Frontal cortex (tissue), 4 donors: ENCODE measurements at places on chromosomes 11 and 22.

DNA sequence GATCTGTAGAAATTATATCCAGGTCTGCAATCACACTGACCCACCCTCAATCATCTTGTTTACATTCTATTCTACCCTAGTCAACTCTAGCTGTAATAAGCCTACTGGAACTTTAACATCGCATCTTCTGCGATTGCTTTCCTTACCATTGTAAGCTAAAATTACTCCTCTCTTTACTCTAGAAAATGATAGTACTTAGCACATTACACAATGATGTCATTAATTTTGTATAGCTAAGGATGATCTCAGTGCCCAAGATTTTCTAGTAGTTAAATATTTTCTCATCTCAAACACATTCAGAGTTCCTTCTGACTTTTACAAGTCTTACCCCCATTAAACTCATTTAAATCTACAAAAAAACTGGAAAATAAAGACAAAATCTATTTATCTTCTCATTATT lies 39.6 kb upstream of the CTSC start:
- no peak for DNase-seq

DNA sequence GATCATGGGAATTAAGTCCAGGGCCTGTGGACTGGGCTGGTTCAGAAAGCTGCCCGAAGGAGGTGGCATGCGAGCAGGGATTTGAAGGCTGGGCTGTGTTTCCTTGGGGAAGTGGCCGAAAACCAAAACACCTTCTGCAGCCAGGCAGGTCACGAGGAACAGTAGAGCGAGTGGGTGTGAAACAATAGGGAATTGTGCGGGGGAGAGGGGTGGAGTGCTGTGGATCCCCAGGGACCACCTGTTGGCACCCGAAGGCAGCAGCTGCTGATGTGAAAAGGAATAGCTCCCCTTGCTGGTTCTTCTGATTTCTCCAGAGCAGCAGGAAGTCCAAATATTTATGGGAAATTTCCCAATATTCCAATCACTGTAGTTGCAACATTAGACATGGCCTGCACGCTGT lies 24.6 kb downstream of the TP53I11 start:
- DNase-seq, result no peak

GRCh38 chr11:44066732-44067141 lies 667 bp downstream of the ACCS start:
- peak; percentile 50 for DNase-seq

GRCh38 chr11:81825346-81825745 lies 908.3 kb downstream of the FAM181B start:
- DNase-seq, result no peak

GRCh38 chr11:122833846-122834464 lies 4.3 kb upstream of the CRTAM start:
- no peak for DNase-seq

GRCh38 chr22:37019309-37020191 lies at the start of the genes MPST and TST:
Gene MPST (plus strand): TSS chr22:37019742. CDS start chr22:37019837, 95 bp downstream.
Gene TST (minus strand): TSS chr22:37019447. CDS start chr22:37018732, 715 bp downstream.
- peak; percentile 93 for DNase-seq

DNA sequence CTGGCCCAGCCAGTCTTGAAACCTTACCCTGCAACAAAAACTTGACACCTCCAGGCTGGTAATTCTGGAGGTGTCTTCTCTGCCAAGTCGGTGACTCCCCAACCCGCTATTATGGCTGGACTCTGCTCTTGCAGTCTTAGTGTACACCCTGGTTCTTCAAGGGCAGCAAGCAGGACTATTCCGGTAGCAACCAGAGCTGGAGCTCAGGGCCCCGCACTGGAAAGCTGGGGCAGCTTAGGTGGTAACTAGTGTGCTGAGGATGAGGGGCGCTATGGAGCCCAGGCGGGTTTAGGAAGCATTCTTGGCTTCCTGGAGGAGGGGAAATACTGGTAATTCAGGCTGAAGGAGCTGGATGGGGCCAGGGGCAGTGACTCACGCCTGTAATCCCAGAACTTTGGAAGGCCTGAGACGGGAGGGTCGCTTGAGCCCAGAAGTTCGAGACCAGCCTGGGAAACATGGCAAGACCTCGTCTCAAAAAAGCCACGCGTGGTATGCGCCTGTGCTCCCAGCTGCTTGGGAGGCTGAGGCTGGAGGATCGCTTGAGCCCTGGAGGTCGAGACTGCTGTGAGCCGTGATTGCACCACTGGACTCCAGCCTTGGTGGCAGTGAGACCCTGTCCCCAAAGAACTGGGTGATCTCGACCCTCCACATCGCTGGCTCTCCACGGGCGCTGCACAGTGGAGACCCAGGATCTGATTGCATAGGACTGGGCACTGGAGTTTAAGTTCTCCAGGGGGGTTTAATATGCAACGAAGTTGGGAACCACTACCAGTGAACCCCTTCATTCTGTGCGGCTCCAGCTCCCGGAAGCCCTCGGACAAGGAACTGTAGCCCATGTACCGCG lies 10.6 kb upstream of the AIFM3 start:
- no peak for DNase-seq

DNA sequence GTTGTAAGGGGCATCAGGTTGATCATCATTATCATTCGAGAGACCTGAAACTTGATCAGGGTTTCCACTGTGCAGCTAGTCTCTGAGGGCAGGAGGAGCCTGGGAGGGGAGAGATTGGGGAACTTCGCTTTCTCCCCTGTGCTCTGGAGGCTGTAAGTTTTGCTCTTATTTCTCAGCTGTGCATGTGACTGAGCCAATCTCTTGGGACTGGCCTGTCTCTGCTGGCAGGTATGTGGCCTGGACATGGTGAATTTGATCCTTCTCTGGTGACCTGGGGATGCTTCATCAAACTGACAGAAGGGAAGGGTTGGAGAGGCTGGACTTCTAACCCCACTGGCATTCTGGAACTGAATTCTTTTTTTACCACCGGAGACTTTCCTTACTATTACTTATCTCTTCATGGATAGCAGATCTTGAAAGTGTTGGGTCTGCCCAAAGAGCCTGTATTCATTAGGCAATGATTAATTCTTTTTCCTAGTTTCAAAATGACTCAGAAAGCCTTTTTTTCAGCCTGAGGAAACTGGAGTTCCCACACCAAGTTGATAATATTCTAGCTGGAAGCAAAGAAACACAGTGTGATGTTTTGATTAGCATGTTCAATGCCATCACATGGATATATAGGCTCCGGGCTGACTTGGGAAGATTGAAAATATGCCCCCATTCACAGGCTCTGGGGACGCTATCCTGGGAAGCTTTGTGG lies 36.5 kb downstream of the TSPAN18 start:
- no peak for DNase-seq

DNA sequence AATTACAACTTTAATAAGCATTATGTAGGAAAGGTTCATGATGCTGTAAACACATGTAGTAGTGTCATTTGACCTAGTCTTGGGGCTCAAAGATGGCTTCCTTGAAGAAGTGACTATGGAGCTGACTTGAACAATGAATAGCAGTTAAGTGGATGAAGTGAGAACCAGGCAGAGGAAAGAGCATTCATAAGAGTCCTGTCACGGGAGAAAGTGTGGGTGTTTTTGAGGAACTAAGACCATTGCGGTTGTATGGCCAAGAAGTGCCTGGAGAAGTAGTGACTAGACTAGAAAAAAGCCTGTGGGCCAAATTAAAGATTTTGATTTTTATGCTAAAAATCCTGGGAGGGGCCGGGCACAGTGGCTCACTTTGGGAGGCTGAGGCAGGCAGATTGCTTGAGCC lies 7.2 kb upstream of the IL18BP start:
- no peak for DNase-seq

DNA sequence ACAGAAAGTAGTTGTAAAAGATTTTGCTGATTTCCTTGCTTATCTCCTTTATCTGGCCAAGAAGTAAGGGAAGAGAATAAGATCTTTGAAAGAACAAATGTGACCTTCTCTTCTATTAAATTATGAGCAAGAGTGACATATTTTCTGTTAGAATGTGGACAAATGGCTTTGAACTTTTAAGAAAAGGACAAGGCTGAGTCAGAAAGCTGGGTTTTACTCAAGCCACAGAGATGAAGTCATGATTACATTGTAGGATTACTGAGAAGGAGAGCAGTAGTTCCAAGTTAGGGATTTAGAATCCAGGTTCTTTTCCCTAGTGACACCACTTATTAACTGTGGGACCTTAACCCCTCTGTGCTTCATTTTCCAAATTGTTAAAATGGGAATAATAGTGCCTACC lies 13.5 kb downstream of the CCDC90B start:
- DNase-seq, result no peak

DNA sequence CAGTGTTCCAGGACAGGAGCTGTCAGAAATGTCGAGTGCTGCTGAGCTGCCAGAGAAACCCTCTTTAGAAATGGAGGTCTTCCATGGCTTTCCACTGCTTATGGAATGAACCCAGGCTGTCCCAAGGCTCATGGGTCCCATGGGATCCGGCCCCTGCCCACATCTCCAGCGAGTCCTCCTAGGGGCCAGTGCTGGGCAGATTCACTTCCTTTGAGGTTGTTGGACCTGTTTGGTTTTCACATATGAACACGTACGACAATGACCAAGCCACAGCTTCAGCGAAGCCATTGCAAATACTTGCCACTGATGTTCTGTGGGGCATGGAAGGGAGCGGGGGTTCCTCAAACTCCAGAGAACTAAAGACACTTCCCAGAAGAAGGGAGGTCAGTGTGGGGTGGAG lies 483.3 kb downstream of the TBC1D22A start:
- no peak for DNase-seq

- peak; percentile 59 for DNase-seq
Observed at GRCh38 chr11:120912504-120912903, 111.4 kb upstream of the TBCEL start.

GRCh38 chr11:113876798-113877669 lies 1.7 kb upstream of the USP28 start:
- no peak for DNase-seq

DNA sequence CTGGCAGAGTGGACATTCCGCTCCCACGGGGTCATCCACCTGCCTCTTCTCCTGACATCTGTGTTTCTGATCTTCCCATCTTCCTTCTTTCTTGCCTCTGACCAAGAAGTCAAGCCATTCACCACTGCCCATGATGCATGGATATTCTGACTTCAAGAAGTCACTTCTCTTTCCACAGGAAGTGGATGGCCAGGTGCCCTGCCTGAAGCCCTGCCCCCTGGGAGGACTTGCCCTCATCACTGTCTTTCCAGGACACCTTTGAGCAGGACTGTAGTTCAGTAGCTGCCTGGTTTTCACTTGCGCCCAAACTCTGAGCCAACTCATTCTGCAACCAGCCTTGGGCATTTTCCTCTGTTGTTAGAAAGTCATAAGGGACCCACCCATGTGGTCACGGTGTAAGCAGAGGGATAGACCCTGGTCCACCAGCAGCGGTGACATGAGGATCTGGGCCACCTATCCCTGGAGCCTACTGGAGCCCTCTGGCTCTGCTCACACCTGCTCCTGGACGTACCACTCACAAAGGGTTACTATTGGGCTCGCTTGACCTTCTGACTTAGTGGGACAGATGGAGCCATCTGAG lies 6.9 kb downstream of the CYTH4 start:
- no peak for DNase-seq

DNA sequence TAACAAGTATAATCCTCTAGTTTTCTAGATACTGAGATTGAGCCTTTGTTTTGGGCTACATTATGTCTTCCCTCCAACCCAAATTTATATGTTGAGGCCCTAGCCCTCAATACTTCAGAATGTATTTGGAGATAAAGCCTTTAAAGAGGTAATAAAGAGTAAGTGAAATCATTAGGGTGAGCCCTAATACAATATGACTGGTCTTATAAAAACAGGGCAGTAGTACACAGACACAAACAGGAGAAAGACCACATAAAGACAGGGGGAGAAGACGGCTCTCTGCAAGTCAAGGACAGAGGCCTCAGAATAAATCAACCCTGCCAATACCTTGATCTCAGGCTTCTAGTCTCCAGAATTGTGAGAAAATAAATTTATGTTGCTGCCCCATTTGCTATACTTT lies 6.3 kb downstream of the OR10V1 start:
- DNase-seq, result no peak

GRCh38 chr11:34256150-34256549 lies 101.7 kb downstream of the ABTB2 start:
- no peak for DNase-seq

DNA sequence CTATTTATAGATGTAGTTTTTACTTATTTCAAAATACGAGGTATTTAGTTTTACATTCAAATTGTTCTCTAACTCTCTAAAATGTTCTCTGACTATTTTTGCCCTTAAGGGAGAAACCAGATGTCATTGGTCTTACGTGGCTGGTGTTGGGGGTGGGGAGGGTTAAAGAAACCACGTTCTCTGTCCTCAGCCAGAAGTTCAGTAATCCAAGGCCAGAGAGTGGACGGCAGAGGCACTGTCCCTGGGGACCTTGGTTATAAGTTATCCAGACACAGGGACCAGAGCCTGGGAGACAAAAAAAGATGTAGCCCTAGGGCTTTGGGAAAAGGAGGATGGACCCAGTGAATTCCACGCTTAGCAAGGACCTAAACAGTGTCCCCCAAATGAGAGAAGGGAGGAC lies 706 bp upstream of the OR51E1 start:
- DNase-seq, result no peak

DNA sequence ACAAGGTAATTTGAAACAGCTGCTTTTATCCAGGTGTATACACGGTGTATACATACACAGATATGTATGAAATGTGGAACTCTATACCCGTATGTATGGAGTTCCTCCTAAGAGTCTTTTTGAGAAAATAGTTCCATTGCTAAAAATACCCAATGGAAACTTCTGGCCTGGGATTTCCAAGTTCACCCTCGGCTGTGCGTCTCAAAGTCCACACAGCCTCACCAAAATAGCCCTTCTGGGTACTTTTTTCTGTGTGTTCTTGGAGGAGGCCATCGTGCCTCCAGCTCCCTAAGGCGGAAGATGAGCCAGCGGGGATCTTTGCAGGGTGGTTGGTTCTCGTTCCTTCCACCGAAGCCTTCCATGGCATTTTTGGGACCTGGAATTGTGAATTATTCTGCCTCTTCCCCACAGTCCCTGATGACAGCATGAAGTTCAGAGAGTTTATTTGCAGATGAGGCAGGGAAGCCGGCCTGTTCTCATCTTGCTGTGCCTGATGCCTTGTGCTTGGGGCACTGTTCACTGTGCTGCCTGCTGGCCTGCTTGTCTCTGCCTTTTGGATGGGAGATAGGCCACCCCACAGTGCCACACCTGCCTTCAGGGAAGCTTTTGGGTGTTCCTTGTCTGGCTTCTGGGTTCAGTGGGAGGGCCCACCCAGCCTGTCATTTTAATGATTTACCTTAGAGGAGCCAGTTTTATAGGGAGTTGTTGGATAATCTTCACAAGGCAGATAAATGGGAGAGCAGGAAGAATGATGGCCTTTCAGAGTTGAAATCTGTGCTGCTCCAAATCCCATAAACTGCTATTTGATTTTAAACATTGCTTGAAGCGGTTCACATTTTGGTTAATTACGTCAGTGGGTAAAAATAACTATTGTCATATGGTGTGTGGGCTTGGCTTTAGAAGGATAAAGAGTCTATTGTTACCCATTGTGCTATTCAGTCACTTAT lies 112.7 kb upstream of the OR4B1 start:
- DNase-seq, result peak; percentile 47
